ENCODE measurements at places on chromosomes 6 and 20. TPM values are rescaled to one million over a fixed set of nuclear protein-coding genes. Genes with fewer than 3 reads are reported as not detected.

Gene GPSM3
- 0.71 TPM for total RNA-seq

Gene NFATC2
- 0.12 TPM for total RNA-seq

Gene LAMA2
- total RNA-seq: 3.9 TPM

Gene SRMS
- 1.4 TPM for total RNA-seq

Gene LY6G6C
- total RNA-seq: not detected

Gene CD93
- total RNA-seq: not detected

Gene TMC2
- not detected for total RNA-seq

Gene LTB
- total RNA-seq: 0.37 TPM

Gene RPL10A
- 2,457 TPM for total RNA-seq

Gene ARMC2
- total RNA-seq: 3.2 TPM

DNA sequence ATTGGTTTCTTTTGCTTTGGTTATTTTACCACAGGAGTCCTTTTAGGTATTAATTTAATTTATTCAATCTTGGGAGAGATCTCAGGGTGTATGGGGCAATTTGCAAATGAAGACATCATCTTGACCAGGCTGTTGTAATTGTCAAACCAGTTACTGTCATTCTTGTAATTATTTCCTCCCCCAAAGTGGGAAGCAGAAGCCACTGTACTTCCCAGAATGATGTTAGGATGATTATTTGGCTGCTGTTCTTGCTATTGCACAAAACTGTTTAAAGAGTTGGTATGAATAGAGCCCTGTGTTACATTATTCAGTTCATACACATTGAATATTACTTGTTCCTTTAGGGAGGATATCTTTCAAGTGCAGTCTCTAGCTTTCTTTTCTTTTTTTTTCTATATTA is 1.7 kb downstream of the TAAR6 start:
- no peak for DNase-seq

GRCh38 chr6:2171728-2172127 is 73.7 kb downstream of the GMDS start:
- DNase-seq: no peak

- no peak for DNase-seq
Measured at GRCh38 chr6:54617730-54618129, 228.8 kb upstream of the FAM83B start.

GRCh38 chr6:12233693-12234571 is 56.2 kb upstream of the EDN1 start:
- peak; percentile 81 for DNase-seq

GRCh38 chr6:43803055-43803782 is 33.2 kb downstream of the VEGFA start:
- DNase-seq: peak; percentile 52

- DNase-seq: peak; percentile 72
Measured at GRCh38 chr6:142474531-142475289, 172.9 kb downstream of the ADGRG6 start.

DNA sequence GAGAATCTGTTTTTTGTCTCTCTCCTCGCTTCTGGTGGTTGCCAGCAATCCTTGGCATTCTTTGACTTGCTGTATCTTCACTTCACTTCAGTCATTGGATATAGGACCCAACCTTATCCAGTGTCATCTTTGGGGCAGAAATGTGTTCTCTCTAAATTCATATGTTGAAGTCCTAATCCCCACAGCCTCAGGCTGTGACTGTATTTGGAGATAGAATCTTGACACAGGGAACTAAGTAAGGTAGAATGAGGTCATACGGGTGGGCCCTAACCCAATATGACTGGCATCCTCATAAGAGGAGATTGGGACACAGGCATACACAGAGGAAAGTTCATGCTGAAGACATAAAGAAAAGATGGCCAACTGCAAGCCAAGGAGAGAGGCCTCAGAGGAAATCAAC is 51.9 kb upstream of the TPD52L1 start:
- no peak for DNase-seq

DNA sequence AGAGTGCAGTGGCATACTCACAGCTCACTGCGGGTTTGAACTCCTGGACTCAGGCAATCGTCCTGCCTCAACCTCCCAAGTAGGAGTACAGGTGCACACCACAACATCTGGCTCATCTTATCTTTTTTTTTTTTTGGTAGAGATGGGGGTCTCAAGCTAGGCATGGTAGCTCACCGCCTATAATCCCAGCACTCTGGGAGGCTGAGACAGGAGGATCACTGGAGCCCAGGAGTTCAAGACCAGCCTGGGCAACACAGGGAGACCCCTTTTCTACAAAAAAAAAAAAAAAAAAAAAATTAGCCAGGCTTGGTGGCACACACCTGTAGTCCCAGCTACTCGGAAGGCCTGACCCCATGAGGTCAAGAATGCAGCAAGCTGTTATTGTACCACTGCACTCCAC is 31.5 kb downstream of the ILRUN start:
- DNase-seq: no peak

DNA sequence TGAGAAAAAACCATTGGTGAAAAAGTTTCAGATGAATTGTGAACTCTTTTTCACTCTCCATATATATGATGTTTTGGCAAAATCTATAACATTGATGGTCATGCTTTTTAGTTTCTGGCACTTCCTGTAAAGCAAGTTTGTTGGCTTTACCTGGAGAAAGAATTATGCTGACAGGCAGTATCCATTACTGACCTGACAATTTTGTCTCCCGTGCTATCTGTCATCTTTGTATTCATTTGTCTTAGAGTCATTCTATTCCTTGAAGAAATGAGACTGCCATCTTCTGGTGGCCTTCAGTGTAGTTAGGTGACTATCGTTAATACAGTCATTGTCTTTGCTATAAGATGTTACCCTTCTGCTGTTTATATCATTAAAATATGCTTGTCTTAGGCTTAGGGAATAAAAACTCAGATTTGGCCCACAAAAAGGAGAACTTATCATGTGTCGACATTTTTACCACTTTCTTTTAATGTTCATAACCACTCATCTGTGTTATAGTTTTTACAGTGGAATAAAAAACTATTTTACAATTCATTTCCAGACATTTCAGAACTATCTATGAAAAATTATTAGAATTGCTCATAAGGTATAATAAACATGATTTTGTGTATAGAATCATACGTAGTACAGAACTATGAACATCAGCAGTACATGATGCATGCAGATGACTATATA is 707.0 kb downstream of the EPM2A start:
- DNase-seq: peak; percentile 60

- no peak for DNase-seq
Measured at GRCh38 chr6:154345811-154346210, 10.8 kb downstream of the IPCEF1 start.

GRCh38 chr6:28875191-28875747 is 48.5 kb downstream of the TRIM27 start:
- no peak for DNase-seq

- no peak for DNase-seq
Measured at GRCh38 chr6:12342664-12343063, 52.5 kb downstream of the EDN1 start.

DNA sequence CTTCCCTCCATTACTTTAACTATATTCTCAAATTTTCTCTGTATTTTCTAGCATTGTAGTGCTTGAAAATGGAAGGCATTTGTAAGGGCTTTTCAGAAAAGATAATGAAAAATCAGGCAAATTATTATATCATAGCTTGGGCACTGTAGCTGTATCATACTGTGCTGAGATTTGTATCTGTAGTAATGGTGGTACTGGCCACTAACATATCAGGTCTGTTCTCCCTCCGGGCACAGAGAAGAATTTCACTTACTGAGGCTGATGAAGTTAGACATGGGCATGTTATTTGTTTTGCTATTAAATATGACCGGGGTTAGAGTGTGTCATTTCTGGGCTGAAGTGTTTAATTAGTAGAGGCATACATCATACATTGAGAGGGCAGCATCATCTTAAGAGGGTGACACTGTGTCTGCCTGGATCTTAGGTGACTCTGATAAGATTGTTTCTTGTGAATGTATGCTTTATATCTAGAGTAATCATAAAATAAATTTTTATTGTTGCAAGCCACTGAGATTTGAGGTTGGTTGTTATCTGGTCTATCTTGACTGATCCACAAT is 1395.9 kb downstream of the EPHA7 start:
- DNase-seq: no peak

- no peak for DNase-seq
Measured at GRCh38 chr6:2168480-2168879, 76.9 kb downstream of the GMDS start.

DNA sequence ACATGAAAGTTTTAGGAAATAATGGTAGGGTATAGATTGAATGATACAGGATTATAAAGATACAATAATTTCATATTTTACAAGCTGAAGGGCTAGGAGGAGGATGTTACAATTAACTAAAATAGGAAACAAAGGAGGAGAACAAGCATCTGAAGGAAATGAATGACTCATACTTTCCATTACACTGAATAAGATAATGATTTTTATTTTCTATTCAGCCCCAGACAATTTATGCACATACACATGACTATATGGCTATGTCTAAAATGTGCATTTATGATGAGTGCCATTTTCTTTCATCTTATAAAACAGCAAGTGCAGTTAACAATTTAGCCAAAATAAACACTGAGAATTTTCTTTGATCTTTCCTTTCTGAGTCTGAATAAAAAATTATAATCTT is 994.6 kb upstream of the ADGRB3 start:
- no peak for DNase-seq

GRCh38 chr6:74409447-74409846 is 713.4 kb downstream of the CD109 start:
- peak; percentile 62 for DNase-seq

DNA sequence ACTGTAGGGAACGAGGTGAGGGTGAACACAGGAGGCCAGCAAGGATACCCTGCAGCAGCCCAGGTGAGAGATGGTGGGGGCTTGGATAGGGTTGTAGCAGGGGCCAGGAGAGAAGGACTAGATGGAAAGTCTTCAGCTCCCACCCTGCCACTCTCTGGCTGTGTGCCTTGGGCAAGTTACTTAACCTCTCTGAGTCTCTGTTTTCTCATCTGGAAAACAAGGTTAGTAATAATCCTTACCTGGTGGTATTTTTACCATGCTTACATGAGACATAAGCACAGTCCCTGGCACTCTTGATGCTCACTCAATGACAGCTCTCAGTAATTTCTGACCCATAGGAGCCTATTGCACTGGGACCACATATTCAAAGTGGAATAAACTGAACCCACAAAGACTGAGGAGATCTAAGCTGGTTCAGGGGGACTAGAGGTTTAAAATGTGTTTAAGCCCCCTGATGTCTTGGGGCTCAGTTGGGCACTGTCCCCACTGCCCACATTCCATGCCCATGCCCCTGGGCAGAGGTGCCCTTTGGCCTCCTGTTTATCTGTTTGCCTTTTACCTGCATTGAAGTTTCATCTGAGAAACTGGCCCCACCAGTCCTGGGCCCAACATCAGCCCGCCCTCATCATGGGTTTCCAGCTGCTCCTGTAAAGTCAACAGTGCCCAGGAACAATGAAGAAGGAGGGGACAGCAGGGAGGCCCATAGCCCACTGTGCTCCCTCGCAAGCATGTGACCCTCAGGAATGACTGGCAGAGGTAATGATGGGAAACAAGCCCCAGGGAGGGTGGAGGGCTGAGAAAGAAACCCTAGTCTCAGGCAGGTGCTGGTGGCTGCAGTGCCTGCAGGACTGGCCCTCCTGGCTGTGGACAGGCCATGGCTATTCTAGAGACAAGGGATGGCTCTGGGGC is 104.0 kb downstream of the VEGFA start:
- DNase-seq: no peak

DNA sequence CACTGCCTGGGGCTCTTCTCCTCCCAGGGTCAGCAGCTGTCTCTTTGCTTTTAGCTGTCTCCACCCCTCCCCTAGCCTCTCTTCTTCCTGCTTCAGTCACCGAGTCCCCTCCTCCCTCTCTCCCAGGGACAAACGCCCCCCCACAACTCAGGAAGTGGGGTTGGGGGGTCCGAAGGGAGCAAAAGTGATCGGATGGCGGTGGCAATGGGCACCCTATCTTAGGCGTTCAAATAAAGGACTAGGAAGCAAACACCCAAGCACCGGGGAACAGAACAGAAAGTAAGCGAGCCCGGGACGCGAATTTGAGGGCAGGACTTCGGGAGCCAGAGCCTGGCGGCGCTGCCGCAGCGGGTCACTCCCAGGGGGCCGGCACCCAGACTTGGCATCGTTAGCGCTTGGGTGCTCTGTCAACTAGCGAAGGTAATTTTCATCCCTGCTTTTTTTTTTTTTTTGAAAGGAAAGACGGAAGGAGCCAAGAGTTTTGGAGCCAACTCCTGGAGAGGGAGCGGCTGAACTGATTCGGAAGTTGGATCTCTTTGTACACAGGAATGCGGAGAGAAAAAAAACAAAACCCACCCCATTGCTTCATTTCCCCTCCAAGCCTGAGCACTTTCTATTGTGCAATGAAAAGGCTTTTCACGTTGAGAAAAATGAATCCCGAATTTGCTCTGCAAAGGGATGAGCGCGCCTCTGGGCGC is 815 bp upstream of the ITPR3 start:
- peak; percentile 84 for DNase-seq

Data from MCF 10A (cell line).